ENCODE measurements at places on chromosomes 13 and 19. TPM values are rescaled to one million over a fixed set of nuclear protein-coding genes. Genes with fewer than 3 reads are reported as not detected.

The METTL21C gene
- not detected for total RNA-seq

The GFY gene
- total RNA-seq: not detected

The ZNF555 gene
- total RNA-seq: 3.2 TPM

The CPB2 gene
- not detected for total RNA-seq

GRCh38 chr13:81051873-81052272 lies 710.9 kb upstream of the SPRY2 start:
- H3K4me3 ChIP-seq: no peak overlapping the region
- H3K27me3 ChIP-seq: no peaks in the 10 kb centered on the region
- no peaks in the 10 kb centered on the region for H3K36me3 ChIP-seq
- no peak overlapping the region for H3K27ac ChIP-seq
- no peak for DNase-seq
- no peaks in the 10 kb centered on the region for H3K4me1 ChIP-seq

- no peak for DNase-seq
- H3K27me3 ChIP-seq: no peaks in the 10 kb centered on the region
- no peaks in the 10 kb centered on the region for H3K4me1 ChIP-seq
- H3K27ac ChIP-seq: no peak overlapping the region
Observed at GRCh38 chr13:44385847-44386246, 12.2 kb downstream of the SERP2 start.

DNA sequence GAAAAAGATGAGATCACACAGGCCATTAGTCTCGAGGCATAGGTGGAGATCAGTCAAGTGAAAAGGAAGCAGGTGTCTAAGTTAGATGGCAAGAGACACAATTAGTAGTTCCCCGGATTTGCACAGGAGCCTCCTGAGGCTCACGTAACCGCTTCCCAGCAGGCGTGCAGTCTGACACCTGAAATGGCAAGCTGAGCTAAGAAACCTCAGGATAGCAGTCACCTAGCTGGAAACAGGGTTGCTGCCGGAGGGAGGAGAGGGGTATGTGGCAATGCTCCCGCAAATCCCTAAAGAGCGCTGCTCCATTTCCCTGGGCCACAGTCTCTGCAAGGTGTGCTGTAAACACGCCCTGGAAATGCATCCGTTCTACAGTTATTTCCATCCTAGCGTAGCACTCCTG lies 1151.0 kb downstream of the DIAPH3 start:
- DNase-seq: no peak
- H3K4me3 ChIP-seq: no peak overlapping the region
- no peak overlapping the region for H3K27ac ChIP-seq
- no peaks in the 10 kb centered on the region for H3K27me3 ChIP-seq

All from colonic mucosa (tissue), 4 donors.